ENCODE measurements at places on chromosomes 5 and 9.

GRCh38 chr5:141484641-141485311, at the start of gene PCDHGC4:
Gene PCDHGC4, plus strand, starts transcription at chr5:141485030. Its CDS starts 144 bp downstream, at chr5:141485174.
- DNase-seq: no peak

- no peak for DNase-seq
Measured at GRCh38 chr5:159286420-159287035, 23.4 kb downstream of the UBLCP1 start.

DNA sequence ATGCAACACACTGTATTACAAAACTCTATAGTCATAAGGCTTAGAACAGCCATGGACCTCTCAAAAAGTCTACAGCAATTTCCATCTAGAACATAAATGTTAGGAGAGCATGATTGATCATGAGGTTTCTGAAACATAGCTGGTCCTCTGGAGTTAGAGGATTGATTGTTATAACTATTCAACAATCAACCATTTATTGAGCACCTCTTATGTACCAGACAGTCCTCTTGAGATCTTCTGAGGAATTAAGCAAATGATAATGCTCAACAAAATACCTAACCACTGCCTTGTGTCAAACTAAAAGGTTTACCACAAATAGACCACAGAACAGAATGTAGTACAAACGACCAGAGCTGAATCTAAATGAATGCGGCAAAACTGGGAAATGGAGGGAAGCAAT, 3.4 kb upstream of the AGTPBP1 start:
- no peak for DNase-seq

DNA sequence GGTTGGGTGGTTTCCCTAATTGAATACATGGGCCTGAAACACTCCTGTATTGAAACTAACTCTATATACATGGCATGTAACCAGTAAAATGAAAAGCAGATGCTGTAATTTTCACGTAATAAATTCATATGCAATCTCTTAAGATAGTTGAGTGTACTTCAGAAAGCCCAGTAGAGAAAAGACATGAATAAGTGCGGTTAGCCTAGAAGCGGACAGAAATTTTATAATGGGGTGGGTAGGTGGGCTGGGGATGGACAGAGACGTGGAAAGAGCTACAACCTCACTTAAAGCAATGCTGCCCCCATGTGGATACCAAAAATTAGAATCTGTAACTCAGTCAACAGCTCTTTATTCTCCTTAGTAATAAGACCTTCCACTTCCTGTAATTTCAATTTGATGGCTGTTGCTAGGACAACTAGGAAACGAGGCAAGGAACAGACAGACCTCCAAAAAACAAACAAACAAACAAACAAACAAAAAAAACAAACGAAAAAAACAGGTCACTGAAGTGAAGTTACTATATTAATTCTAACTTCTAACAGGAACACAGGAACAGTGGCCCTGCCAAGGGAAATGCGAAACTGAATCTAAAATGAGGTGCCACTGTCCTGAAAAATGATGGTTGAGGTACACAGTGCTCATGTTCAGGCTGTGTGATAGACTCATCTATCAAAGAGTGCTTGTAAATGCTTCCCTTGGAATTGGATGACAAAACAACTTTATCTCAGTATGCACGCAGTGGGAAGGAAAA, 103.4 kb upstream of the GNA14 start:
- DNase-seq: no peak

- peak; percentile 66 for DNase-seq
Measured at GRCh38 chr9:130128251-130128650, 44.0 kb upstream of the NCS1 start.
